Common myeloid progenitor, CD34-positive (primary cell): ENCODE measurements at places on chromosomes 11 and 22.

DNA sequence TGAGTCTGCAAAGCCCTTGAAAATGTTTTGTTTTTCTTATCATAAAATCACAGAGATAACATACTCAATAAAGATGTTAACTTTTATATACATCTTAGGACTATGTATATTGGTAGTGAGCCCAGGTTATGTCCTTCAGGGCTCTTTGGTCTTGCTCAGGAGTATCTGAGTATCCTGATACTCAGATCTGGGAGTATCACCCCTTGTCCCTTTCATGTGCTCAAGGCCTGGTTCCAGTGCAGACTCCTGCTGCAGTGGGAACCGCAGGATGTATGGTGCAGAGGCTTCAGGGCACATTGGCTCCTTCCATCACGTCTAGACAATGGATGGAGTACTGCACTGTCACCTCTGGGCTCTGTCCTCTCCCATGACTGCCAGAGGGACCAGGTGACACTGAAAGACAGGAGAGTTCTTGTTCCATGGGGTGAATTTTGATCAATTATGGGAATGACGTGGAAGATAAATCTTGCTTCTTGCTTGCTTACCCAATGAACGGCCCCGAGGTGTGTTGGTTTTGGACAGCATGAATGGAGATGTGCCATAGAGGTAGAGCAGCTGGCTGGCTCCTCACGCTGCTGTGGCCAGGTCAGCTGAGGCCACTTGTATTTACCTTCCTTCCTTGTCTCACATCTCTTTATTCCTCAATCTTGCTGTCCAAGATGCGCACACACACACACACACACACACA is 215.5 kb downstream of the ARHGAP42 start:
- DNase-seq = no peak

DNA sequence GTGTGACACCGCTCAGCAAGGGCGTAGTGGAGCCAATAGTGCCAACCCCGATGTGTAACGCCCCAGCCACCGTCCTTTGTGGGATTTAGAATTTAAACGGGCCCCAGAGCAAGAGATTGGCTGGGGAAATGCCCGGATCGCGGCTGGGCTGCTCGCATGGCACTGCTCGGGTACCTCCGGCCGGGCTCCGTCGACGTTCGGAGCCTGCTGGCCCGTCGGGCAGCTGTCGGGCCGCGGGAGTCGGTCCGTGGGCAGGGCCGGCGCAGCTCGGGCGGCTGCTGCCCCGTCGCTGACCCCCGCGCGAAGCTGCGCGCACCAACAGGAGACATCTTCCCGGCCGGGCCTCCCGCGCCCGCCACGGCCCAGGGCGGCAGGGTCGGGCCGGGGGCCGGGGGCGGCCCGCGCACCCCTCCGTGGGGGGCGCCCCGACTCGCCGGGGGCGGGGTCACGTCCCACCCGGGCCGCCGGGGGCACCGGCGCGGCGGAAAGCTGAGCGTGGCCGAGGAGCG is 1.3 kb upstream of the KDM2A start:
- DNase-seq = no peak

DNA sequence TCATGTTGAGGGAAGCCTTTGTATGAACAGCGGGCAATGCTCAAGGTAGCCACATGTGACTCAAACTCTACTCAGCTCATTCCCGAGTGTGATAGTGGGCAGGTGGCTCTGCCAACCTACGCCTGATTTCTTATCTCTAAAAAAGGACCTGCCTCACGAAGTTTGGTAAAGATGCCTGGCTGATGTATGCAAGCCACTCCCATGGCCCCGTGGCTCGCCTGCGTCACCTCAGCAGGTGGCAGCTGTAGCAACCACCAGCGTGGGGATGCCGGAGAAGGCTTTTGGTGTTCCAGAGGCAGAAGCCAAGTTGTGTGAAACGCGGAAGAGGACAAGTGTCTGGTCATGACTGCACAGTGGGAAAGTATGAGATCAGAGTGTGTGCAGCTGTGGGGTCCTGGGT is 5.4 kb downstream of the FADS2 start:
- DNase-seq = no peak

DNA sequence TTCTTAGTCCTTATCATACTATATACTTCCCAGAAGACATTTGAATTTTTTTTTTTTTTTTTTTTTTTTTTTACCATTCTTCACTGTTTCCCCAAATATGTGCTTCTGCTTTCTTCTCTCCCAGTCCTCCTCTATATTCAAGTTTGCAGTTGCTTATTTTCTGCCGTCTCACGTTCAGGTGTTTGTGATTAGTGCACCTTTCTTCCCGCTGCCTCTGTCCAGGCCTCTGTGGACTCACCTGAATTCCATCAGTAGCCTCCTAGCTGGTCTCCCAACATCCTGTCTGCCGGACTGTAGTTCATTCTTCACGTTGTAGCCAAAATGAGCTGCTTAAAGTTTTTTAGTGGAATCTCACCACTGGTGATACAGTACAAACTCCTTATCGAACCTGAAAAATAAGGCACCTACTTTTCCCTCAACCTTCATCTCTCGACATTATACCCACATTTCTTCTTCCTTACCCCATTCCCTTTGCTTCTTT is 795 bp upstream of the MSANTD4 start:
- DNase-seq = no peak

- no peak for DNase-seq
Measured at GRCh38 chr11:95242091-95242844, 11.3 kb upstream of the SESN3 start.

DNA sequence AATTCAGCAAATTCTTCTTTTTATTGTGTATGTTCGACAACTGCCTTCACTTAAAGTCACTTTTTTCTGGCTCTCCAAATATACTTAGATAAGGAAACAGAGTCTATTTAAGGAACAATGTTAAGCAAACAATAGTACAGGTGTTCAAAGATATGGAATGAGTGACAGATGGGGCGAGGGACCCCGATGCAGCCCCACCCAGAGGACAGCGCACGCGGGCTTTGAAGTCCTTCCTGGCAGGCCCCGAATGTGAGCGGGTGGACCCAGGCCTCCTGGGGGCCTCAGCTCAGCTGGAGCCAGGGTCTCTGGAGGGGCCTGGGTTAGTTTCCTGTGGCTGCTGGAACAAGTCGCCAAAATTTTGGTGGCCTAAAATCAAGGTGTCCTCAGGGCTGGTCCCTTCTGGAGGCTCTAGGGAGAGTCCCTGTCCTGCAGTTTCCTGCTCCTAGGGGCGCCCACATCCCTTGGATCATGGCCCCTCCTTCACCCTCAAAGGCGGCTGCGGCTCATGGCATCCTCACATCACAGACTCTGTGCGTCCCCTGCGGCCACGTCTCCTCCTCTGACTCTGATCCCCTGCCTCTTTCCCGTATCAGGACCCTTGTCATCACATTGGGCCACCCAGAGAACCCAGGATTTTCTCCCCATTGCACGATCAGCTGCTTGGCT is 40.6 kb upstream of the KCNQ1OT1 start:
- no peak for DNase-seq

DNA sequence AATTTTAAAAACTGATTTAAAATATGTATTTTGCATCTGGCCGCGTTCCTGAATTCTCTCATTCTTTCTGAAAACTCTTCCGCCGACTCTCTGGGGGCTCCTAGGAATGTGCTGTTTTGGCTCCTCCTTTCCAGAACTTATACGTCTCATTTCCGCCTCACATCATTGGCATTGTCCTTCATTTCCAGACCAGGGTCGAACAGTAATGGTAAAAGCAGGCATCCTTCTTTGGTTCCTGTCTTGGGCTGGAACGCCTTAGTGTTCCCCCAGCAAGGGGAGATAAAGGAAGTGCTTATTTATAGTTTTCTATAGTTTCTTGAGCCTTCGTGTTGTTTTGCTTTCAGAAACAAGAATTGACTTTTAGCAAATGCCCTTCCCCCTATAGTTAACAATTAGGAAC is 10.9 kb upstream of the TNNT3 start:
- DNase-seq = no peak

DNA sequence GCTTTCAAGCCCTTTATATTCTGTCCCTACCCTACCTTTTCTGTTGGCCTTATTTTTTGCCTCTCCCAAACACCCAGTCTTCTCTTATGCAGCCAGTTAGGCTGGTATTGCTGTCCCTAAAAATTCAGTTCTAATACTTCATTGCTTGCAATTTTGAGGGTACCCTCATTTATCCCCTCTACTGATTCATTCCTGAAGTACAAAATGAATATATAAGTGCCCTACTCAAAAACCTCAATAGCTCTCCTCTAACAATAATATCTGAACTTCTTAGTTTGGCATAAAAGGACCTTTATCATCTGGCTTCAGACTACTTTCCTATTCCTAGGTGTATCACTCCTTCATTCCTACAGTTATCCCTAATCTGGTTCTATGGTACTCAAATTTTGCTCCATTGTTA is 5.2 kb upstream of the EIF4G2 start:
- no peak for DNase-seq

- no peak for DNase-seq
Measured at GRCh38 chr22:27984001-27984695, 65.1 kb upstream of the PITPNB start.

- peak; percentile 94 for DNase-seq
Measured at GRCh38 chr11:62612366-62613290, at the start of the genes EML3 and ROM1. EML3 (minus strand) TSS chr11:62612775; CDS start chr11:62612457, 318 bp downstream. ROM1 (plus strand) TSS chr11:62613257; CDS start chr11:62613282, 25 bp downstream.

- peak; percentile 58 for DNase-seq
Measured at GRCh38 chr22:40654522-40655167, 18.1 kb upstream of the MRTFA start.

GRCh38 chr11:12525466-12526055 is 148.2 kb downstream of the PARVA start:
- no peak for DNase-seq

- no peak for DNase-seq
Measured at GRCh38 chr11:32427935-32428664, 7.2 kb downstream of the WT1 start.

DNA sequence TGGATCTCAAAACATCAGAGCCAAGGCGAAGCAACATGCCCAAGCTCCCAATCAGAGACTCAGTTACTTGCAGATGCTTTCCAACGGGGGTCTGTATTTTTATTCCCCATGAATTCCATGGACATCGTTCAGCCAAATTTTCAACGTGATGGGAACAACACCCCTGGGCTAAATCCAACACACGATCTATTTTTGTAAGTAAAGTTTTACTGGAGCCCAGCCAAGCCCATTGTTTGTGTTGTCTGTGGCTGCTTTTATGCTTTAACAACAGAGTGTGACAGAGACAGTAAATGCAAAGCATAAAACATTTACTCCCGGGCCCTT is 33.7 kb downstream of the SLC5A1 start:
- DNase-seq = no peak

DNA sequence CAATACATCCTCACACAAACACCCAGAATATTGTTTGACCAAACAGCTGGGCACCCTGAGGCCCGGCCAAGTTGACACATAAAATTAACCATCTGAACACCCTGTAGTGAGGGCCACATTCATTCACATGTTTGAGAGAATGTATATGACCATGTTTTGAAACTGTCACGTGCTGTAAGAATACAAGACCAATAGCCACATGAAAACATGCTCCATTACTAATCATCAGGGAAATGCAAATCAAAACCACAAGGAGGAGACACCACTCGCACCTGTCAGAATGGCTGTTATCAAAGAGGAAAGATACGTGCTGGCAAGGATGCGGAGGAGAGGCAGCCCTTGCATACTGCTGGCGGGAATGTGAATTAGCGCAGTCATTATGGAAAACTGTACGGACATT is 38.3 kb upstream of the IGSF9B start:
- DNase-seq = no peak

DNA sequence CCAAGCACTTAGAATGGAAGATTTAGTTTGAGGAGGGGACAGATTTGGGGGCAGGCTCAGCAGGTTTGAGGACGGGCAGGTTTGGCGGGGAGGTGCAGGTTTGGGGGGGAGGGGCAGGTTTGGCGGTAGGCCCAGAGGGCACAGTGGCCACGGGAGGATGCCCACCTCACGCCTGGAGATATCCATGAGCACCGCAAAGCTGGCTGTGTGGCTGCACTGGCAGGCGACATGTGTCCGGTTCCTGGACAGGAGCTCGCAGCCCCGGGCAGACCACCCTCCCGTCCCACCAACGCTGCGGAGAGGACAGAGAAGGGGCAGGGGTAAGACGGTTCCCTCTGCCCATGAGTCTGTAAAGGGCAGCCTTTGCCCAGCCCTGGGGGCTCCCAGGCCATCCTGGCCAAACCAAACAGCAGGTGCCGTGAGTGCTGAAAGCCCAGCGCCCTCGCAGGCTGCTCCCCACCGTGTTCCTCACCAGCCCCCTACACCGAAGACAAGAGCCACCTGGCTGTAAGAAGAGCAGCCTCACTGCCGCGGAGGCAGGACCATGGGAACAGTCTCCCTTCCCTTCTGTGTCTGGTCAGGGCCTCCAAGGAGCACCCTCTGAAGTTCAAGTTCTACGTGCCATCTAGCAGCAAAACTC is 43.0 kb downstream of the TRMU start:
- no peak for DNase-seq

GRCh38 chr22:46000081-46001027 is 23.4 kb upstream of the WNT7B start:
- DNase-seq = no peak

DNA sequence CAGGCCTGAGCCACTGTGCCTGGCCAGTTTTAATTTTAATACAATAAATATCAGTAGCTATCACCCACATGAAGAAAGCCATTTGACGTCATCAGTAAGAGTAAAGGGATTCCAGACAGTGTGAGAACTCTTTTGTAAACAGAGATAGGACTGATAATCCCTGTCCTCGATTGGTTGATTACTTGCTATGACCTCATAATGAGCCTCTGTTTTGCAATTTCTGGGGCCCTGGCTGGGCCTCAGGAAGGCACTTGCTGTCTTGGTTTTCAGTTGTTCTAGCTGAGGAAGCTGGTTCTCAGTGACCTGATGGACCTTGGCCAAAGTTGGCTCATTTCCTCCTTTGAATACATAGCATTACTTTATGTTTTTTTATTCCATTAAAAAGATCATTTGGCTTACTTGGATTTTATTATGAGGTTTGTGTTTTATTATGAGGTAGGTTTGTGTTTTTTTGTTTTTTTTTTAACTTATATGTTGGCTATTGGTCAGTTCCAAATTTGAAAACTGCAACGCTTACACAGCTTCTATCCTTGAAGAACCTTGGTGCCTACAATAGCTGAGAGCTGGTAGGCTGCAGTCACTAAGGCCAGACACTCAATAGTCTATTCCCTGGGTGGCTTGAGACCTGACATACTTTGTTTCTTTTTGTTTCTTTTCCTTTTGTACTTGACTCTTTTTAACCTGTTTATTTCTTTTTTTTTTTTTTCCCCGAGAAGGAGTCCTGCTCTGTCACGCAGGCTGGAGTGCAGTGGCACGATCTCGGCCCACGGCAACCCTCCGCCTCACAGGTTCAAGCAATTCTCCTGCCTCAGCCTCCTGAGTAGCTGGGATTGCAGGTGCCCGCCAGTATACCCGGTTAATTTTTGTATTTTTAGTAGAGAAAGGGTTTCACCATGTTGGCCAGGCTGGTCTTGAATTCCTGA is 20.0 kb downstream of the MARK2 start:
- no peak for DNase-seq
